ENCODE measurements at places on chromosomes 7 and 10.

DNA sequence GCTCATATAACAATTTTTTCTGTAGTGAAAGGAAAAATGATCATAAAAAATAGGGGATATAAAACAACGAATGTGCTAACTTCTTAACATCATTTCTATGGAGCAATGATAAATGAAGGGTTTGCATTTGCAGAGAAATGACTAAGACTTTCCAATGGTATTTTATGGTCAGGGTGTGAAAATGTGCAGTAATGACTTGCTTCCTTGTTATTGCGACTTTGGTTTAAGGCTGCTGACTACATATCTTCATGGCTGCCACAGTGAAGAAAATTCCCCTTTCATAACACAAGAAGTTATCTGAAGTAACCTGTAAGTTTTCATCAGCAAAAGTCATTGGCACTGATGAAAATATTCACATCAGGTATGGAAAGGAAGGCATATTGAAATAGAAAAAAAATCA, 166.1 kb upstream of the NRG3 start:
- no peak for DNase-seq

- DNase-seq = no peak
Observed at GRCh38 chr7:114678116-114678515, 243.8 kb upstream of the MDFIC start.

- peak; percentile 46 for DNase-seq
Observed at GRCh38 chr10:101778781-101779543, 3.0 kb upstream of the FGF8 start.

DNA sequence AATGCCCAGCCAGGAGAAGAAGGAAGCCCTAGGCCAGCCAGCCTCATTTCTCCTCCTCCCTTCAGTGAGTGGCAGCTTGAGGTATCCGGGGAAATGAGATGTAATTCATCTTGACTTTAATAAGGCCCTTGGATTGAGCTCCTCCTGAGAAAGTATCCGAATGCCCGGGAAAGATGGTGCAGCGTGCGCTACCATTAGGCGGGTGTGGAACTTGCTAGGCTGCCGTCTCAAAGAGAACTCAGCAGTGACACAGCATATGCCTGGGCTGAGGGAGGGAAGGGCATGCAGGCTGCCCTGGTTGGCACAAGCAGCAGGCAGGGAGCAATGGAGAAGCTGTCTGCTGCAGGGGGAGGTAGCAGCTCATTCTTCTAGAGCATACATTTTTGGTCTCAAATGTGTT, 659.8 kb upstream of the FOXK1 start:
- no peak for DNase-seq

Measured in activated B cell treated with CpG ODN at 0.5 μM for 24 hours (primary cell).